HuH-7 (cell line): ENCODE measurements at places on chromosomes 16 and 17.

DNA sequence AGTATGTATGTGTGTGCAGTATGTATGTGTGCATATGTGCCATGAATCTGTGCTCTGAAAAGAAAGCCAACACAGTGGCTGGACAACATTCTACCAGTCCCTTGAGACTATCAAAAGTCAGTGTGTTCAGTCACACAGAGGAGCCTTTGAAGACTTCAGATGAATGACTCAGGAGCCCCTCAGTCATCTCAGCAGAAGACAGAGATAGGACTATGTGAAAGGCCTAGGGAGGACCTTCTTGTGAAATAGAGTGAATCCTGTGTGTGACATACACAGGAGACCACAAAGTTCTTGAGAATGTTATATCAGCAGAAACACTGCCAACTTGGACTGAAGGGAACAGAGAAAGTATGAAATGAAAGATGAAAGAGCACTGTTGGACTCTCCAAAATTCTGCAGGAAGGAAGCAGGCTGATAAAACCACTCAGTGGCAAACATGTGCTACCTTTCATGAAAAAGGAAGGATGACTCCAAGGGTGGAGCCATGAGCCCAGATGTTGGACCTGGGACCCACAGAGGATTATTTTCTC lies 108.4 kb downstream of the METRNL start:
- DNase-seq: no peak

GRCh38 chr17:34883106-34884000 lies 77.9 kb downstream of the CCT6B start:
- no peak for DNase-seq

DNA sequence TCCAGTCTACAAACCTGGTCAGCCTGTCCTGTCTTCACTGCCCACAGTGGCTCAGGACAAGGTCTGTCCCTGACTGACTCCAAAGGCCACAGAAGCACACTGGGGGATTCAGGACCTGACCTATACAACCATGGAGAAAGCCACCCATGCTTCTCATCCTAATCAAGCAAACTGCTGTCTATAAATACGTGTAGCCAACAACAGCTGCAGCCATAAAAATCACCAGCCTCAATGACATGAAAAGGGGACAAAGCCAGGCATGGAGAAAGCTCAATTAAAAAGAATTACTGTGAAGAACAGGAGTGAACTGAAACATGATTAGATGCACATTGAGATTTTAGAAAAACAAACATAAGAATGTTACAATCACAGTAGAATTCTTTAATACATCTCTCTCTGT lies 170.1 kb downstream of the CDK5R1 start:
- DNase-seq: no peak

DNA sequence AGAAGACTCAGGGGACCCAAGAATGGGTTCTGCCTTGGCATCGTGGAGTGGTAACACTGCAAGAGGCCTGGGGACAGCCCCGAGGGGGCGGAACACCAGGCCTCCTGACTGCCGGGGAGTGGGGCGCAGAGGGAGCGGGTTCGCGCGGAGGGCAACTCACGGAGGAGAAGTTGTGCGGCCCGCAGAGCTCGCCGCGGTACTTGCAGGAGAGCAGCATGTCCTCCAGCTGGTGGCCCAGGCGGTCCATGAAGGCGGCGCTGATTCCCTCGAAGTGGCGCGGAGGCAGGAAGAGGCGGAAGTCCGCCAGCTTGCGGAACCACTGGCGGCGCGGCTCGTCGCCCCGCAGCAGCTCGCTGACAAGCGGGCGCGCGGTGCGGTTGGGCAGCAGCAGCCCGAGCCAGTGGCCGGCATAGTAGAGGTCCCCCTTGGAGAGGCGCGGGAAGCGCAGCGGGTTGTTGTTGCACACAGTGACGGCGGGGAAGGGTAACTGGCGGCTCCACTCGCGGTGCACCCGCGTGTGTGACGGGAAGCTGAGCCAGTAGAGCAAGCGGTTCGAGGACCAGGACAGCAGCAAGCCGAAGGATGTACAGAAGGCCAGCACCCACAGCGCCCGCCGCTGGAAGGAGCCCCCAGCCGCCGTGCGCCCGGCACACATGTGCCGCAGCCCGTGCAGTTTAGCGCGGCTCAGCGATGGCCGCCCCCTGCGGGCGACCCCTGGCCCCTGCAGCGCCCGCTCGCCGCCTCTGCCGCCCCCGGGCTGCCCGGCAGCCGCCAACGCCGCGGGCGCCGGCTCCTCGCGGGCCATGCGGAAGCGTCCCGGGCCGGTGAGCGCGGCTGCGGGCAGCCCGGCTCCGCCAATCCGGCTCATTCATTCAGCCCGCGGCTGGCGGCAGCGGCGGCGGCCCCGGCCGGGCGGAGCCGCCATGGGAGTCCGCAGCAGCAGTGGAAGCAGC lies 1.6 kb downstream of the ASIC2 start:
- DNase-seq: no peak

GRCh38 chr16:3317315-3317999 lies 12.2 kb downstream of the ZNF75A start:
- DNase-seq: no peak

DNA sequence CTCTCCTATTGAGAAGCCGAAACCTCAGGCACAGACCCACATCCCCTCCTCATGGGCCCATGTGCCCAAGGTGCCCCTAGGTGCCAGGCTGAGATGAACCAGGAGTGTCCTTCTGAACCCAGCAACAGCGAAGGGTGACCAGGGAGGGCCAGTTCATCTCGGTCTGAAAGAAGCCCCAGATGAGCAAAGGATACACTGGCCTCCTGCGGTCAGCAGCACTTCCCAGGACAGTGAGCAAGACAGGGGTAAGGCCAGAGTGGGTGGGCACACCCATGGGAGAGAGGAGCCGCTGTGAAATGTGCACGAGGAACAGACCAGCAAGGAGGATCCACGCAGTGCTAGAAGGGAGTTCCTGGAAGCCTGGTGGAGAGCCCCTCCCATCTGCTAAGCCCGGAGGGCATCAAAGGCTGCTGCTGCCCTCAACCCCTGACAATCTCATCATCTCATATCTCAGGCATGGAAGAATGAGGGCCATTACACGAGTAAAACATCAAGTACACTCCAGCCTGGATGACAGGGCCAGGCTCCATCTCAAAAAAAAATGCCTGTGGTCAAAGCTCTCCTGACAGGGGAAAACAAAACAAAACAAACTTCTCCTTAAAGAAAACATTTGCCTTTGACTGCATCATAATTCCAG lies 3.3 kb upstream of the HBZ start:
- DNase-seq: no peak

DNA sequence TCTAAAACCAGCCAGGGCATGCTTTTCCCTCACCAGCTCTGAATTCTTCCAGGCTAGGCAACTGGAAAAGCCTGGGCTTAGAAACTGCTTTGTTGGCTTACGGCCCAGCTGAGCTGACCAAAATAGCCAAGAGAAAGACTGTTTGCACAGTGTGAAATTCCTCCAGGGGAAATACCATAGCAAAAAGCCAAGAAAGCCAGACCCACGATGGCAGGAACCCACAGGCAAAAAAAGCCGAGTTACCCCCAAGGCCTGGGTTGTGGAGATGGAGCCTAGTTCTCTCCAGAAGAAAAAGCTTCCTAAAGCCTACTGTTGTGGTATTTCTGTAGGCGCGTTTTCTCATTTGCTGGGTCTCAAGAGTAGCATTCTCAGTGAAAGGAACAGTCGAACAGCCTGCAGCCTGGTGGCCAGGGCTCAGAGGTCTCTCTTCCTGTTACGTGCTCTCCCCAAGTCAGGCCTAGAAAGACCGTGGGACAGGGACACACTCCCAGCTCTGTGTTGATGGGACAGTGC lies 9.2 kb downstream of the SP2 start:
- no peak for DNase-seq
